ENCODE measurements at places on chromosomes 3 and 15. TPM values are rescaled to one million over a fixed set of nuclear protein-coding genes. Genes with fewer than 3 reads are reported as not detected.
A peak's percentile ranks its signal among the peaks of the same experiment; 100 is the strongest.

DNA sequence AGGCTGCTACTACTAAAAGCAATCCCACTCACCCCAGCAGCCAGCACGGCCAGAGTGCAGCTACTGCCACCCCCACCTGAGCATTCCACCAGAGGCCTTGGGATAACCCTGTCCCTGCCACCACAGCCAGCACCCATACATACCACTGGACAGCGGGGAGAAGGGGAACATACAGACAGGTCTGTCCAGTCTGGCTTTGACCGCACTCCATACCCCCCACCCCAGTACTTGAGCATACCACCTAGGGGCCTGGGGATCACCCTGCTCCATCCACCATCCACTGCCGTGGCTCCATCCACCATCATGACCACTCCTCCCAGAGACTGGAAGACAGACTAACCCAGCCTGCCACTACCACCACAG lies 210.1 kb downstream of the ATP8B4 start:
- DNase-seq, result no peak

GRCh38 chr15:39094116-39094515 lies 486.8 kb upstream of the THBS1 start:
- no peak for DNase-seq

- DNase-seq, result no peak
Observed at GRCh38 chr3:13174803-13175135, 101.5 kb upstream of the IQSEC1 start.

DNA sequence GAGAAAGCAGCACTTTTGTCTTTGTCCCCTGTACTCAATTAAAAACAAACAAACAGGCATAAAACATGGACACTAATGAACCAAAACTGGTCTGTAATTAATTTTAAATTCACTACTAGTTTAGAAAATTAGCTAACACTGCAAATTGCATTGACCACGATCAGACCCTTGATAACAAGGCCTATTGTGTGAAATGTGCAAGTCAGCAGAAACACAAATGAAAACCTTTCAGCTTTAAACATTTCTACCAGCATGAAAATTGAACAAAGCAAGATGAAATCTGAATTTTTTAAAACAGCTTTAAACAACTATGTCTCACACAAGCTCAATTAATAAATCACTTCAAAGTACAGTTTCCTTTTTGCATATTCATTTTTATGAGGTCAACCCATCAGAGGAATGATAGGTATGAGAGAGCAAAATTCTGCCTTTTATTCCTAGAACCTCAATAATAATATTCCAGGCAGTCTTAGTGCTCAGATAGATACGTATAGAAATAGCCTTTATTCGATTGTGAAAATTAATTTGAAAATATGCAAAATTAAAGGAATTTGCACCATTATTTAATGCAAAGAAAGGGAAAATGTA lies 27.0 kb upstream of the CHMP2B start:
- DNase-seq, result no peak

DNA sequence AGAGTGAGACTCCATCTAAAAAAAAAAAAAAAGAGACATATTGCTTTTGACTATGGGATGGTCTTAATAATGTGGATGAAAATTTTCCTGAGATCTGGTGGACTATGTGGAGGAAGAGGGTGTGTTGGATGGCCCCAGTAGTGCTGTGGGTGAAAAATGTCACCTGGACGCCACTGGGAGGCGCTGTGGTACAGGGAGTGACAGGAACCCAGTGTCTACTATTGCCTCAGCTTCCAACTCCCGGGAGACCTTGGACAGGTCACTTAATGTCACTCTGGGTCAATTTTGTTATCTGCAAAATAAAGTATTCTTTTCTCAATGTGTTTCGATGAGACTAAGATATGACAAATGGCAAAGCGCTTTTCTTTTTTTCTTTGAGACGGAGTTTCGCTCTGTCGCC lies 27.7 kb upstream of the DCP1A start:
- DNase-seq, result peak; percentile 66

DNA sequence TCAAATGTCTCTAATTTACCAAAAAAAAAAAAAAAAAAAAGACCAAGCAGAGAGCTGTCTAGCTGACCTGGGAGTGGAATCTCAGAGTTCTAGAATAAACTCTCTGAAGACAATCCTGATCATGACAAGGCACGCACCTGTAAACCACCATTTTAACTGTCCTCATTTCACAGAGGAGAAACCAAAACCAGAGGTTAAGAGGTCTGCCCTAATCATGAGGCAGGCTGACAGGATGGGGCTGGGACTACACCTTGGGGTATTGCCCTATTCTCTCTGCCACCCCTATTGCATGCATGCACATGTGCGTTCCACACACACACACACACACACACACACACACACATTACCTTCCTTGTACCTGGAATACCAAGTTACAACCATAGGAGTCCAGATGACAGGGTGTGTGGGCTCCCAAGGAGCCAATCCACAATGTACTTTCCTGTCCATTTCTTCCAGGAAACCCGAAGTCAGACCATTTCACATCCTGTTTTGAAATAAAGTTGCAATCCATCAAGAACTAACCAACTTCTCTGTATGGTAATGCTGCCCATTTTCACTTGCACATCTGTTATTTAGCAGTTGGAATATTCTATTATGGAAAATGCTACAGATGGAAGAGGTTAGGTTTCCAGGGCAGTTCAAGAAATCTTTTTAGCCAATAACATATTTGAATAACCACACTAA lies 34.6 kb downstream of the HSPBAP1 start:
- DNase-seq, result no peak

GRCh38 chr15:81785181-81785580 lies 260.6 kb downstream of the MEX3B start:
- DNase-seq, result no peak

- DNase-seq, result no peak
Observed at GRCh38 chr3:170656284-170656683, 70.4 kb upstream of the SLC7A14 start.

DNA sequence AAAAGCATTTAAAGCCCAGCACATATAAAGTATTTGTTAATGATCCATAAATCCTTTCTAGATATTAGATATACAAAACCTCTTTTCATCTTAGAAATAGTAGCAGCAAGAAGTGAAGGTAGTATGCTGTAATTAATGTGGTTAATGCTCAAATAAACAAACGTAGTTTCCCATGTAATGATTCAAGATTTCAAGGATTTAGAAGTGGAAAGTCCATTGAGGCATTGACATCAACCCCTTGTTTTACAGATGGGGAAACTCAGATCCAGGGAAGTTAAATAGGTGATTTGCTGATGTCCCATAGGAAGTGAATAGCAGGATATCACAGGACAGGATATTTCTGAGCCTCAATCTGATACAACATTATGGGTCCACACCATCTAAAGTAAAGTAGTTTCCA lies 47.2 kb downstream of the TSC22D2 start:
- DNase-seq, result no peak

DNA sequence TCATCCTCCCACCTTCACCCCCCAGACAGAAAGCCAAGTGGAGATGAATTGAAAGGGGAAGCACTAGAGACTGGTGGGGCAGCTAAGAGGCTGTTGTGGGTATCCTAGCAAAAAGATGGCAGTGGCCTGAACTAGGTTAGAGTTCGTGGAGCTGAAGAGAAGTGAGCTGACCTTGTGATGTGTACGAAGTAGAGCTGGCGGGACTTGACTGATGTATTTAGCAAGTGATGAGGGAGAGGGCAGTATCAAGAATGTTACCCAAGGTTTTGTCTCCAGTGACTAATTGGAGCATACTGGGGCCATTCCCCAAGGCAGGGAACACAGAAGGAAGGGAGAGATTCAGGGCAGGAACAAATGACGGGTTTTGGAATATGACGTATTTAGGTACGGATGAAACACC lies 50.0 kb upstream of the CP start:
- no peak for DNase-seq

DNA sequence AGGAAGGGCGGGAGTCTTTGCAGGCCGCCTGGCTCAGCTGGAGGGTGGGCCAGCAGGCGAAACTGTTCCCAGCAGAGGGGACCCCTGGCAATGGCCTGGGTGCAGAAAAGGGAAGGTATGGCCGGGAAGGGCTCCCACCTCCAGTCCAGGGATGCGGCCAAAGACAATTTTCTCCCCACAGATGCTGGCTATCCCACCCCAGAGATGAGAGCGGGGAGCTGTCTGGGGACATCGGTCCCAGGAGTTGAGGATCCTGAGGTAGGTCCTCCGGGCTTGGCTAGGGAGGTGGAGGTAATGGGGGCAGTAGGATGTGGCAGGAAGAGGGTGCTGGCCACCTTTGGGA lies 1.7 kb downstream of the SEMA3G start:
- DNase-seq, result no peak

DNA sequence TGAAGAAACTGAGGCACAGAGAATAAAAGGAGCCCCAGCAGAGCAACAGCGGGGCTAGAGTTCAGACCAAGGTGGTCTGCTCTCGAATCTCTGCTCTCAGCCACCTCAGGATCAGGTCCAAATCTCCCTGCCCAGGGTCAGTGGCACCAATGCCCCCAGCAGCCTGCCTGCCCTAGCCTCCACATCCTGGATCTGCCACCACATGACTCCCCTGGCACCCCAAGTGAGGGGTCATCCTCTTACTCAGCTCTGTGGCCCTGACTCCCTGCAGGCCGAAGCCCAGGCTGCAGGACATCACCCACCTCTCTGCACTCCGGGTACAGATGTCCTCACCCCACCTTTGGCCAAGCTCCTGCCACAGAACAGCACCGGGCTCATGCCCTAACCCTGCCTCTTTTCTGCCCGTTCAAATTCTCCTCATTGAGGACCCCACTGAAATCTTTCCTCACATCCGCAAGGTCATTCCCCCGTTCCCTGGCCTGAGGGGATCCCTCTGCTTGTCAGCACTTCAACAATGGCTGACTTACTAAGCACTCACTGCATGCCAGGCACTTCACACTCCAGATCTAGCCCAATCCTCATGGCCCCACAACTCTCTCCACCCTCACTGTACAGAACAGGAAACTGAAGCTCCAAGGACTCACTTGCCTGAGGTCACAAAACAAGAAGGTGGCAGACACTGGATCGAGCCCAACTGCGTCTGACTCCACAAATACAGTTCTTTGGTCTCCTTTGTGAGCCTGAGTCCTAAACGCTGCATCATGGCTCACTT lies 4.3 kb downstream of the PPIB start:
- no peak for DNase-seq

GRCh38 chr3:78834910-78835309 lies 932.9 kb downstream of the ROBO1 start:
- DNase-seq, result no peak

DNA sequence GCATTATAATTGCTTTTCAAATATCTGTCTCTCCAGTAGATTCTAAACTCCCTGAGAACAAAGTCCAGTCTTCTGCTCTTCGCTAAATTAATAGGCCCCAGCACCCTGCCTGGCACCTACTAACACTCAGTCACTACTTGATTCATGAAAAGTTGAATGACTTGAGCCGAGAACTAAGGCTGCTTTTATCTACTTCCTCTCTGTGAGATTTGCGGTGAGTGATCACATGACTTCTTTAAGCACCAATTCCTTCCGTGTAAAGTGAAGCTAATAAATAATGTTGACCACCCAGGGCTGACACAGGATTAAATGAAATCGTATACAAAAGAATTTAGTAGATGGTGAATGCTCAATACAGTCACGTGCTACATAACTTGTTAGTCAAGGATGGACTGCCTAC lies 44.6 kb upstream of the PGPEP1L start:
- DNase-seq, result no peak

- DNase-seq, result peak; percentile 58
Observed at GRCh38 chr15:101376615-101377395, 81.8 kb upstream of the SNRPA1 start.

GRCh38 chr3:138400651-138401070 lies 33.8 kb upstream of the ESYT3 start:
- DNase-seq, result no peak

DNA sequence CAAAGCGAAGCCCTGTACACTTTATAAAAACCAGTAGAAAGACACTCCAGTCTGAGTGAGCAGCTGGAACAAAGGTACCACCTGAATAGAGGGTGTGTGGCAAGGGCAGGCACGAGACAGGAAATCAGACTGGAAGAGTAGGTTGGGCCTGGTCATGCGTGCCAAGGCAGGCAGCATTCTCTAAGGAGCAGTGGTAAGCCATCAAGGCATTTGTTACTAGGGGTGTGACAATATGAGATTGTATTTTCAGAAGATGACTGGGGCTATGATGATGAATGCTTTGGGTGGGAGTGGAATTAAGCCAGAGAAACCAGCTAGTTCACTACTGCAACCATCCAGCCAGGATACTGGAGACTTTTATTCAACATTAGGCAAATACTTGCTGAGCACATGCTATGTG lies 5.0 kb downstream of the JMJD7 start:
- DNase-seq, result no peak

GRCh38 chr3:185728630-185729336 lies 96.1 kb downstream of the IGF2BP2 start:
- no peak for DNase-seq

- no peak for DNase-seq
Observed at GRCh38 chr15:39434751-39435238, 146.1 kb upstream of the THBS1 start.

- DNase-seq, result no peak
Observed at GRCh38 chr15:48415036-48415886, 84.0 kb downstream of the DUT start.

- DNase-seq, result no peak
Observed at GRCh38 chr3:9583792-9584191, 30.2 kb upstream of the LHFPL4 start.

DNA sequence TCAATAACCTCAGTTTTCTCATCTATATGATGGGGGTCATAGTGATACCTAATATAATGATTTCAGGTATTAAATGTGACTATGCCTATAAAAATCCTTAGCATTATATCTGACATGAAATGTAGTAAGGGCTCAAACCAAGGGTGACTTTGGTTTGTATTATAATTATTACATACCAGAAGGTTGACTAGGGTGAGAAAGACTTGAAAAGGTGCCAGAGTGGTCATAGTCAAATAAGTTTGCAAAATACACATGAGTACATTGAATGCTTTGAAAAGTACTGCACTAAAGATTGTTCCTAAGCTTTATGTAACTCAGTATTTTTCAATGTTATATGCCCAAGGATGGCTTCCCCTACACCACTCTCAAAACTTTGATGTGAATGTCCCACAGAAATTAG lies 297.2 kb downstream of the ARPP21 start:
- DNase-seq, result no peak

- DNase-seq, result peak; percentile 59
Observed at GRCh38 chr3:14780927-14781507, 37.7 kb upstream of the FGD5 start.

- DNase-seq, result no peak
Observed at GRCh38 chr3:114155370-114155821, 23.5 kb downstream of the DRD3 start.

- DNase-seq, result no peak
Observed at GRCh38 chr3:101939361-101940049, 90.2 kb downstream of the NFKBIZ start.

The KLHL18 gene
- total RNA-seq, result 33.5 TPM

The TRH gene
- not detected for total RNA-seq

The CCDC54 gene
- not detected for total RNA-seq

The ERICH6 gene
- total RNA-seq, result not detected

The SV2B gene
- total RNA-seq, result not detected

The POLQ gene
- total RNA-seq, result 34.3 TPM

The AADAC gene
- not detected for total RNA-seq

The SAMD7 gene
- total RNA-seq, result not detected
